Activated T-helper 1 cell treated with anti-CD3 and anti-CD28 coated beads, Interleukin-2, amount 50 U/mL, for 16 hours (primary cell): ENCODE measurements at places on chromosomes 4 and X.

DNA sequence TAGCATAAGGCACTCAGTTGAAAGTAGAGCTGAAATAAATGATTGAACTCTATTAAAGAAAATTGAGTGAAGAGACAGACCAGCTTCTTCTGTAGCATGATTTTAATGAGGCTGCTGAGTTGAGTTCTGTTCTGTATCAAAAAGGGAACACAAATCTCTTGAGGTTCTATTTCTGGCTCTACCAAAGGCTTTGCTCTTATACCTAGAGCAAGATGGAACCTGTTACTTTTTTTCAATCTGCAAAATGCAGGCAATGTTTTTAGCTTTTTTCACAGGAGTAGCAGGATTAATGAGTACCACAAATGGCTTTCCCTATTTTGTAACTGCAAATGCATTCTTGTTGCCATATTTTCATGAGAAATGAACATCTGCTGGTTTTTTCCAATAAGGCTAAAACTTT is 4.2 kb upstream of the ERVMER34-1 start:
- no peak for DNase-seq

DNA sequence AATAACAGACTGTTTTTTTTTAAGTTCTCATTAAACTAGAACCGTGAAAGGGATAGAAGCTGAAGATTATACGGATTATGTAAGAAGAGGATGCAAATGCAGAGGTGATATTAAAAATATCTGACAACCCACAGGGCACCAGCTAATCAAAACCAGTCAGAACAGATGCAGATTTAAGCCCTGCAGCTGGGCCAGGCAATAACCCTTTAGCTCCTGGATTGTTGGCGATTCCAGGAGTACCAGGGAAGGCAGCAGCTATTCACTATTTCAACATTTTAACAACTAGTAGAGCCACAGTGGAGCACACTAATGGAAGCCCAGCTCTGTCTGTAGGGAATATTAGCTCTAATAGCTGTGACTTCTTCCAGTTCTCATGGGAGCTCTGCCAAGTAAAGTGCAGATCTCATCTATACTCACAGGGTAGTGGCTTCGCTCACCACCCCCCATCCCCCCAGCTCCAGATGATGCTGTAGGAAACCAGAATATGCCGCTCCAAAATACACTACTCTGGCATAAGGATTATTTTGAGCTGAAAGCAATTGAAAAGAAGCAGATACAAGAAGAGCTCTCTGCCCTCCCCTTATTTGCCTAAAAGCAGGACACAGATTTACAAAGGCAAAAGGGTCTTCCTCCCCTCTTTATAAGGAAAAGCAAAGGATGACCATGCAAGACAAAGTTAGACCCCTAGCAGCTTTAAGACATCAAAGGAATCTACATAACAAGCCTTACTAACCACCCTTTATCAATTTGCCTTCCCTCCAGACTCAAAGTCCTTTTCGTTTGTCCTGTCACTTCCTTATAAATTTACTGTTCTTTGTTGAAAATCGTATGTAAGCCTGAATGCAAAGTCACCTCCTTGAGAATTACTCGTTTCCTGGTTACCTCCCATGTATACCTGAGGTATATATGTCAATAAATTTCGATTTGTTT is 13.7 kb downstream of the SCD5 start:
- DNase-seq: no peak

DNA sequence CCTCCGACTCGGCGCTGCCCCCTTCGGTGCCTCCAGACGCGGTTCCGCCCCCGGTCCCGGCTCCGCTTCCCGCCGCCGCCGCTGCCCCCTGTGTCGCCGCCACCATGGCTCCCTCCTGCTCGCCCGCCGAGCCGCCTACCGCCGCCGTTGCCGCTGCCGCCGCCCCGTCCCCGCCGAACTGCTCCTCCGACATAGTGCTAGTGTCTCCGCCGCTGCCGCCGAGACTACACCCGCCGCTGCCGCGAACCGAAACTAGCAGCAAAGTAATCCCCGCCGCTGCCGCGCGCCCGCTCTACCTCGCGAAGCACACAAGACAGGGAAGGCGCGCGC is 340 bp downstream of the HNRNPD start:
- DNase-seq: no peak

DNA sequence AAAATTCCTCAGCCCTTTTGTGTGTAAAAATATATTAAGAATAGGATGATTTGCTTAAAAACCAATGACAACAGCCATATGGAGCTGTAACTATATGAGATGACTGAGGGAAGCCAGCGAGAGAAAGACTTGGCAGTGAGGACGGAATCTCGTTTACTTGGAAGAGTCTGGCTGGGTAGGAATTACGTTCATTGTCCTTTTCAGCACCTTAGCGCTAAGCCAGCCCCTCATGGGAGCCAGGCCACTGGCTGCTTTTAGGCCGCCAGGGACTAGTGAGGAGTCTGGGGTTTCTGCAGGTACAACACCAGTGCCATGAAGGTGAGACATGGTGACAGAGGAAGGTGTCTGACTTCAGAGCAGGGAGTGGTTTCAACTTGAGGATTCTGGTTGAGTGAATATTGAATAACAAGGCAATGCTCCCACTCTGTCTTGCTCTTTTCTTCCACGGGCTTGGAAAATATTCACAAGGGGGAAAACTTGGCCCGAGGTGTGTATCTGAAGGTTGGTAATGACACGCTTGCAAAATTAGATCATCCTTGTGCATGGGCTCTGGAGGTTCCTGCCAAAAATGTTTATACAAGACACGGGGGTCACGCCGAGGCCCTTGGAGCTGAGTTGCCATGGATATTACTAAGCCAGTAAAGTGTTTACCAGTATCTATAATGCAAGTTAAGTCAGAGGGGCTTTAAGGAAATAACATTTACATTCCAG is 17.4 kb downstream of the KLF3 start:
- no peak for DNase-seq

DNA sequence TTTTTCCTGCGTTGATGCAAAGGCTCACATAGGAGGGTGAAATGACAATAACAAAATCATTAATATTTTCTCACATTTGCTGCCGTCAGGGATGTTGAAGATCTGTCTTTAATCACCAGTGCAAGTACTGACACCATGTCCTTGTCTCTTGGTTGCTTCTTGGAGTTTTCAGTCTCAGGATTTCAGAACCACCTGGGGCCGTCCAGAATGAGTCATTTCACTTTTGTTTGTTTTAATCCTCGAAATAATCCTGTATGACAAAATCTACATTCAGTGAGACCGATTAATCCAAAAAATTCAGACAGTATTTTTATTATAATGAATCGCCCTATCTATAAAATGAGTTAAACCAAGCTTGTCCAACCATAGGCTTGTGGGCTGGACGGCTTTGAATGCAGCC is 47.2 kb downstream of the NEIL3 start:
- no peak for DNase-seq
